ENCODE measurements at places on chromosomes 1 and 21. TPM values are rescaled to one million over a fixed set of nuclear protein-coding genes. Genes with fewer than 3 reads are reported as not detected.

The PIGR gene
- total RNA-seq = not detected

The SPSB1 gene
- total RNA-seq = 26.3 TPM

The OLIG2 gene
- not detected for total RNA-seq

The ACBD6 gene
- 57.7 TPM for total RNA-seq

The MXRA8 gene
- 0.32 TPM for total RNA-seq

The RASAL2 gene
- 18.6 TPM for total RNA-seq

The EEIG2 gene
- total RNA-seq = 6.1 TPM
